ENCODE measurements at places on chromosomes 7 and 10.
A peak's percentile ranks its signal among the peaks of the same experiment; 100 is the strongest.

DNA sequence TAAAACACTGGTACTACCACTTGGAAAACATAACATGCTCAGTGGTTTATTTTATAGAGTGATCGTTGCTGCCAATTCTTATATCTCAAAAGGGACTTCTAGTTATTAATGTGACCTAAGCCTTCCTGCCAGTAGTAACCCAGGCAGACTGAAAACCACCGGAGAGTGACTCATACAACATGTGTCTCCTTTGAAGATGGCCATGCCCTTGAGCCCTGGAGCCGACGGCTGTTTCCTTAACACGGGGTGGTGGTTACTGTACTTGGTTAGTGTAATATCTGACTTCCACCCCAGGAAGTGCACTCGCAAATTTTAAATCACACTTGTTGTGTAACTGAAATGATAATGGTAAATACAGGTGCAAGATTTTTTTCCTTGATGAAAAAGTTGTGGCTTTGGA, 30.5 kb downstream of the JAKMIP3 start:
- DNase-seq = peak; percentile 85

- DNase-seq = no peak
Measured at GRCh38 chr7:134721171-134721570, 58.3 kb upstream of the CALD1 start.

DNA sequence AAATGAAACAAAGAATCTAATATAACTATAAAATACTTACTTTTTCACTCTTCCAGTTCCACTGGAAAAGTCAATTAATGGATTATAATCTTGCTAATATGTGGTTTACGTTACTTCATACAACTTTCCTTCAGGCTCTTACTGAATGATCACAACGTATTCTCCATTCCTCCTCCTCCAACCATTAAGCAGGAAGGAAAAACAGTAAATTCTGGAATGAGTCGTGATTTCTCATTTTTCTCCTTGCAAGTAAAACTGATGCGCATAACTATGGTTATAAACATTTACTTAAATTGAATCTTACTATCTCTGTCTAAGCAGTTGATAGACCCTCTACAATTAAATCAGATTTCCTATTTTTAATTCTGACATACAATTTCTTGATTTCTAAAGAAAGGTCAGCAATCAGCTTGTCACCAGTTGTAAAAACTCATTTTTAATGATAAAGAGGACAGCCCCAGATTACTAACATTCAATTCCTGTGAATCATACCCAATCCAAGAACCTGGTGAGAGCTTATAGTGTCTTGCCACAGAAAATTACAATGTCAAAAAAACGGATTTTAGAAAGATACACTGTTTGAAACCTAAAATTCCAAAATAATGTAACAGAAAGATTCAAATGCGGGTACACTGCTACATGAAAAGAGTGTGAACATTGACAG, 64.3 kb downstream of the EZH2 start:
- DNase-seq = no peak

- no peak for DNase-seq
Measured at GRCh38 chr10:119653209-119653608, 2.0 kb downstream of the BAG3 start.
